NCI-H460 (cell line): ENCODE measurements at places on chromosomes 13 and 19. TPM values are rescaled to one million over a fixed set of nuclear protein-coding genes. Genes with fewer than 3 reads are reported as not detected.

Gene LINGO3
- total RNA-seq, result 0.30 TPM in 1 of 2 replicates, not detected in the other

Gene PCSK4
- total RNA-seq, result 0.79 and 2.7 TPM in 2 replicates

Gene CRYL1
- total RNA-seq, result 8.7 and 9.1 TPM in 2 replicates

Gene ANKRD24
- 0.20 and 0.37 TPM in 2 replicates for total RNA-seq

Gene CYP2B6
- not detected in 2 replicates for total RNA-seq

Gene FEM1A
- total RNA-seq, result 10.2 and 10.6 TPM in 2 replicates

Gene MAMSTR
- total RNA-seq, result 0.32 and 0.43 TPM in 2 replicates

Gene FAM83E
- 0.57 TPM in 1 of 2 replicates, not detected in the other for total RNA-seq

Gene SMIM7
- 96.1 and 96.5 TPM in 2 replicates for total RNA-seq

Gene CIC
- total RNA-seq, result 7.7 and 9.1 TPM in 2 replicates

Gene SERPINE3
- not detected in 2 replicates for total RNA-seq

Gene CCL25
- not detected in 2 replicates for total RNA-seq

Gene PSG7
- not detected in 2 replicates for total RNA-seq

DNA sequence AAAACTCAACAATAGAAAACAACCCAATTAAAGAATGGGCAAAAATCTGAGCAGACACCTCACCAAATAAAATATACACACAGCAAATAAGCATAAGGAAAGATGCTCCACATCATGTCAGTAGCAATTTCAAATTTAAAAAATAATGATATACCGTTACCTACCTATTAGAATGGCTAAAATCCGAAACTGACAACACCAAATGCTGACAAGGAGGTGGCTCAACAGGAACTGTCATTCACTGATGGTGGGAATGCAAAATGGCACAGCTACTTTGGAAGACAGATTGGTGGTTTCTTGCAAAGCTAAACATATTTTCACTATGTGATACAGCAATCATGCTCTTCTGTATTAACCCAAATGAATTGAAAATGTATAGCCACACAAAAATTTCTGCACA, 9.1 kb downstream of the CYP2A13 start:
- DNase-seq, result no peak

DNA sequence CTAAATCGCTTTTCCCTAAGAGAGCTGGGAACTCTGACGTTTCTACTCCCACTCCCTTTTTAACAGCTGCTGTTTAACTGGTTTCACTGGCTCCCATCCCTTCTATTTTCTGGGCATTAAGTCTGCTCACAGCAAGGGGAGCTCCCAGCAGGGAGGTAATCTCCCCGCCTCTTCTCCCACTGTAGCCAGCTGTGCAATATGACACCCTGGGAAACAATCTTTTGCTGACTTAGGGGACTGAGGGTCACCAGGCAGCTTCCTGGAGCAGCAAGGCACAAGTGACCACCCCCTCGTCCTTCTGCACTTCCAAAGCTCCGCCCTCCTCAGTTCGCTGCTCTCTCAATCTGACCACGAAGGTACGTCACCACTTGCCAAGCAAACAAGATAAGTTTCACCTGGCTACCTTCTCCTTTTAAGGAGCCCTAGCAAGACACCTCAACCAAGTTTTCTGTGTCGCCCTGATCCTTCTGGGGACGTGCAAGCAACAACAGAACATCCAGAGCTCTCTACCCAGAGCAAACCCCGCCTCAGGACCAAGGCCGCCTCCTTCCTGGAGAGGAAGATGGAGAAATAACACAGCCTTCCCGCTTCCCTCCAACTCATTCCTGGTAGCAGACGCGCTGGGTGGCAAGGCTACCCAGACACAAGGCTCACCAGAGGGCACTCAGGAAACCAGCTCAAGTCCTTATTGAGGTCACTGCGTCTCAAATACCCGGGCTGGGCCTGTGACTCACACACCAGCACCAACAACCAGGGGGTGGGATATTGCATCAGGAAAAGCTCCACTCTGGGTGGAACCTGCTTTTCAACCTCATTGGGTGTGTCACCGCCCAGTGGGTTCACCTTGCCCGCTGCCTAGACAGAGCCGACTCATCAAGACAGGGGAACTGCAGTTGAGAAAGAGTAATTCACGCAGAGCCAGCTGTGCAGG, 92.4 kb downstream of the STK24 start:
- peak; percentile 93 for DNase-seq

DNA sequence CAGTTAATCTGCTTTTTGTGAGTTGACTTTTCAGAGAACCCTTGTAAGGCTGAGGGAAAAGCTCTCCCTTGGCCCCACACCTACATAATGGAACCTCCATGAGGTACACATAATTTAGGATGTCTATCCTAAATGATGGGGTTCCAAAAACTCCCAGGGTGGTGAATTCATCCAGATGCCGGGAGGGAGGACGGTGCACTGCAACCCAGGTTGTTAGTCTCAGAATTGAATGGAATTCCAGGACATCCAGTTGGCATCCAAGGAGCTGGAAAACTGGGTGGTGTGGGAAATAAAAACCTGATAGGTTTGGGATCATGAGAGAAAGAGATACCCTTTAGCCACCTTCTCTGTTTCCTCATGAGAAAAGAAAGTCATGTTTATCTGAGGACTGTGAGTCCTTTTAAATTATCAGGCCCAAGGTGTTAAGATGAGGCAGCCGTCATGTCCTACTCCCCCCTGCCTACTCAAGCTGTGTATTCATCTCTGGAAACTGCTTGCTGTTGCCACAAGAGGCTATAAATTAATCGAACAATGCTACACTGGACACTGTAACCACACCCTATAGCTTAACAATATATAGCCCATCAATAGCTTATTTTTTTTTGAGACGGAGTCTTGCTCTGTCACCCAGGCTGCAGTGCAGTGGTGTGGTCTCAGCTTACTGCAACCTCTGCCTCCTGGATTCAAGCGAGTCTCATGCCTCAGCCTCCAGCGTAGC, 49.5 kb downstream of the C13orf46 start:
- no peak for DNase-seq

GRCh38 chr13:93338906-93339305, 112.3 kb downstream of the GPC6 start:
- DNase-seq, result no peak

DNA sequence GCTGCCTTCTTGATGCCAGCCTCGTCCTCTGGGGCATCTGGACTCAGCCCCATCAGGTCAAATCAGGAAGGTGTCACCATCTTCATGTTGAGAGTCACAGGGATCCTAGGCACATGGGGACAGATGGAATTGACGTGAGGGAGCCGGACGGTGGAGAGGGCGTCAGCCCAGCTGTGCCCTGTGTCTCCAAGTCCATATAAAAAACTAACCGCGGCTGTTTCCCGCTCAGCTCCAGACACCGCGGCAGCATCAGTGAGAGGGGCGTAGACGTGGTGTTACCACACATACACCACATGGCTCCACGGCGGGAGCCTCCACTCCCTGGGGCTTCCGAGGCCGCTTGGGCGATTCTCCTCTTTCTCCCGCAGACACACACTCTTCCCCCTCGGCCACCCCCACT, 5.6 kb upstream of the PRR36 start:
- DNase-seq, result no peak

- DNase-seq, result no peak
These were observed 17.4 kb upstream of the PLPP2 start for GRCh38 chr19:308471-309205.

- peak; percentile 2 for DNase-seq
These were observed 42.0 kb upstream of the IPO5 start for GRCh38 chr13:97911311-97912138.

- no peak for DNase-seq
These were observed 1.7 kb downstream of the YJEFN3 start for GRCh38 chr19:19530423-19530804.

GRCh38 chr13:58620176-58620575, 988.6 kb downstream of the PCDH17 start:
- no peak for DNase-seq

GRCh38 chr13:86882835-86883234, 788.3 kb upstream of the SLITRK5 start:
- no peak for DNase-seq

DNA sequence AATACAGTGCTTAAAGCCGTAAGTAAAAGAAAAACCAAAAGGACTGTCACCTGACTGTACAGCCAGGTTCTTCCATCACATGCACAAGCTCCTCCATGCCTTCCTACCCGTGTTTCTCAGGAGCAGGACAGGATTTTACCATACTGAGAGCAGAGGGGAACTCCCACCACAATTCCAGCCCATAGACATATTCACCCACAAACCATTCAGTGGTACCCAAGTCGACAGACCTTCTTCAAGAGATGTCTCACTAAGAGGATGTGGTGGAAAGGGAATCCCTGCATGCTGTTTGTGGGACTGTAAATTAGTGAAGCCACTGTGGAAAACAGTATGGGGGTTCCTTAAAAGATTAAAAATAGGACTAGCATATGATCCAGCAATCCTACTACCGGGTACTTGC, 66.9 kb upstream of the DOCK9 start:
- DNase-seq, result no peak

GRCh38 chr19:21492947-21493906, 12.2 kb upstream of the ZNF429 start:
- no peak for DNase-seq

GRCh38 chr13:97953376-97953970, at the start of gene IPO5:
Gene IPO5, plus strand, starts transcription at chr13:97953675. Its CDS starts 23,022 bp downstream, at chr13:97976697.
- DNase-seq, result no peak

DNA sequence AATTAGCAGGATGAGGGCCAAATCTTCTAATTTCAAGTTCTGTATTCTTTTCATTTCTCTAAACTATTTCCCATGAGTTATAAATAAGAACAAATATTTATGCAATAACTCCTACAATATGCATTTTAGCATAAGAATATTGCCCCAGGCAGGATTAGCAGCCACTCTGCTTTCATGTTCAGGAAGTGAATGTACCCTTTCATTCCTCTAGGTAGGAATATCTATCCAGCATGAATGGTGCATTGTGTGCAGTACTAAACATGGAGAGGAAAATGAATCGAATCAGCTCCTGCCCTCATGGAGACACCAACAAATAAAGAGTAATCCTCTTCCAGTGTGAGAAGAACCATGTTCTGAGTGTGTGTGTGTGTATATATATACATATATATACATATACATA, 41.0 kb downstream of the LHFPL6 start:
- DNase-seq, result no peak

- no peak for DNase-seq
These were observed 8.0 kb upstream of the HS6ST3 start for GRCh38 chr13:96081888-96082287.

- no peak for DNase-seq
These were observed 3.6 kb downstream of the ANO8 start for GRCh38 chr19:17331045-17331558.

DNA sequence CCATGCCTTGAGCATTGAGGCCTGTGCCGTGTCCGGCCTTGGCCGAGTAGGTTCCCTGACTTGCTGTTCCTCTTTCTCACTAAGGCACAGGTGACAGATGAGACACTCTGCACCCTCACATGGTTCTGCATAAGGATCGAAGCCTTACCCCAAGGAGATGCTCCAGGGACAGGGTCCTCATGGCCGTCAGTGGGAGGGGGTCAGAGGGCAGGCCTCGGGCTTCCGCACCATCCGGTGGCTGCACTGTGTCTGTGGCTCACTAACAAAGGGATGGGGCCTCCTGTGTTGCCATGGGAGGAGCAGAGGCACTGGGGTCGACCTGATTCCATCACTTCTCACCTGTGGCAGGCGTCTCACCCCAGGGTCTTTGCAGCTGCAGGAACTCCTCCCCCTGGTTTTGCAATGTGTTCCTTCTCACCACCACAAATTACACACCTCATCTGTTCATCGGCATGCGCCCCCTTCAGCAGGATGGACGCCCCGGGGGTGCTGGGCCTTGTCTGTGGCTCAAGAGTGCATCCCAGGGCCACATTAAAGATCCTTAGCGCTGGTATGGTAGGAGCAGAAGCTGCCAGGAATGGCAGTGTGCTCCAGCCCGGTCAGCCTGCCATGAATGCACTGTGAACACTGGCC, 113.3 kb upstream of the SOX1 start:
- DNase-seq, result no peak

DNA sequence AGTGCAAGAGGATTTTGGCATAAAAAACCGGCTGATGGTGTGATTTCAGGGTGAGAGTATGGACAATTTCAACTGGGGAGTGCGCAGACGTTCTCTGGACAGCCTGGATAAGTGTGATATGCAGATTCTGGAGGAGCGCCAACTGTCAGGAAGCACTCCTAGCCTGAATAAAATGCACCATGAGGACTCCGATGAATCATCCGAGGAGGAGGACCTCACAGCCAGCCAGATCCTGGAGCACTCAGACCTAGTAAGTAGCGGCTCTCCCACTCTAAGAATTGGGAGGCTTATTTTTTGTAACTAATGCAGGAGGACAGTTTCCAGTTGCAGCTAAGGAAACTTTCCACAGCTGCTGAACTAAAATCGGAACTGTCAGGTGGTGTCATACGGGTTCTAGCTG, 53.6 kb downstream of the ZAR1L start:
- no peak for DNase-seq

GRCh38 chr19:19911150-19911549, 10.4 kb downstream of the ZNF93 start:
- DNase-seq, result no peak

DNA sequence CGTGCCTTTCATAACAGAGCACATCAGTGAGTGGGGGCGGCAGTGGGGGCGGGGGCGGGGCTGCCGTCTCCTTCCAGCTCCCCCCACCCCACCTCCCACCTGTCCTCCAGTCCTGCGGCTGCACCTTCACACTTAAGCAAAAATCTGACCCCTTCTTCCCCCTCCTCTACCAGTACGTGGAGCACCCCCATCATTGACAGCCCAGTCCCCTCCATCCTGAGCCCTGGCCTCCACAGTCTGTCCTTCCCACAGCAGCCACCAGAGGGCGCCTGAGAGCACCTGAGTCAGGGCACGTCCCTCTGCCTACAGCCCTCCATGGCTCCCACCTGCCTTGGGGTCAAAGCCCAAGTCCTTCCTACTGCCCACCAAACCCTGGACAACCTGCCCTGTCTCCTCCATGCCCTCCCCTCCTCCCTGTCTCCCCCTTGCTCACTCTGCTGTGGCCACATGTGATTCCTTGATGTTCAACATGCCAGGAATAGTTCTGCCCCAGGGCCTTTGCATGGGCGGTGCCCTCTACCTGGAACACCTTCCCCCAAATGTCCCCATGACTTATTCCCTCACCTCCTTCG, 4.0 kb downstream of the EBI3 start:
- DNase-seq, result peak; percentile 32

GRCh38 chr19:15128162-15128770, 21.1 kb downstream of the SYDE1 start:
- no peak for DNase-seq

GRCh38 chr19:14830702-14831101, 4.3 kb downstream of the OR7A5 start:
- DNase-seq, result no peak

- peak; percentile 92 for DNase-seq
These were observed 7.0 kb upstream of the CBLC start for GRCh38 chr19:44770550-44771257.

GRCh38 chr19:14559916-14560775, 11.7 kb downstream of the NDUFB7 start:
- DNase-seq, result no peak

DNA sequence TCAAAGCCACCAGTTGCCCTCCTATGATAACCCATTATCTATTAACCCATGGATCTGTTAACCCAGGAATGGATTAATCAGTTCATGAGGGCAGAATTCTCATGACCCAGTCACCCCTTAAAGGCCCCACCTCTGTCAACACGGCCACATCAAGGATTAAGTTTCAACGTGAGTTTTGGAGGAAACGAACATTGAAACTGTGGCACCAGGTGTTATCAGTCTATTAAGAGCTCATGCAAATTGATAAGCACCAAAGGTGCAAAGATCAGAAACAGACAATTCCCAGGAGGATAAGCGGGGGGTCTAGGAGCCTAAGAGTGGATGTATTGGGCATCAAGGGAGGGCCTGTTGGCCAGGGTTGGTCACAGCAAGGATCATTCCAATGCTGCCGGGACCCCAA, 19.9 kb upstream of the ELAVL1 start:
- DNase-seq, result no peak
